ENCODE measurements at places on chromosomes 3 and 15.
A peak's percentile ranks its signal among the peaks of the same experiment; 100 is the strongest.

- DNase-seq = no peak
Observed at GRCh38 chr3:36862076-36862755, 82.6 kb downstream of the TRANK1 start.

DNA sequence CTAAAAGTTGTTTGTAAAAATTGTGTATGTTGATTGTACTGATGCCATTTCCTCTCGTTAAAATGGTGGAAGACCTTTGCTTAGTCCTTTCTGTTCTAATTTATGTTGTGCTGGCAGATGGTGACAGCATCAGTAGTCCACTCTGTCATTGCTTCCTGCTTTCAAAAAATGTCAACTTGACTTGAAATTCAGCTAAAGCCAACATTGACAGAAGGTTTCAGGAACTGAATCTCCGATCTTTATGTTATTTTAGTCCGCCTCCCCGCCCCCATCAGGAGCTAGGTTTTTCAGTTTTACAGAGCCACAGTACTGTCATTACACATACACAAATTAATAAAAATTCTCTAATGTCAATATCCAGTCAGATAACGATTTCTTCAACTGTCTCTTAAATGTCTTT is 1.5 kb downstream of the CEP63 start:
- no peak for DNase-seq

DNA sequence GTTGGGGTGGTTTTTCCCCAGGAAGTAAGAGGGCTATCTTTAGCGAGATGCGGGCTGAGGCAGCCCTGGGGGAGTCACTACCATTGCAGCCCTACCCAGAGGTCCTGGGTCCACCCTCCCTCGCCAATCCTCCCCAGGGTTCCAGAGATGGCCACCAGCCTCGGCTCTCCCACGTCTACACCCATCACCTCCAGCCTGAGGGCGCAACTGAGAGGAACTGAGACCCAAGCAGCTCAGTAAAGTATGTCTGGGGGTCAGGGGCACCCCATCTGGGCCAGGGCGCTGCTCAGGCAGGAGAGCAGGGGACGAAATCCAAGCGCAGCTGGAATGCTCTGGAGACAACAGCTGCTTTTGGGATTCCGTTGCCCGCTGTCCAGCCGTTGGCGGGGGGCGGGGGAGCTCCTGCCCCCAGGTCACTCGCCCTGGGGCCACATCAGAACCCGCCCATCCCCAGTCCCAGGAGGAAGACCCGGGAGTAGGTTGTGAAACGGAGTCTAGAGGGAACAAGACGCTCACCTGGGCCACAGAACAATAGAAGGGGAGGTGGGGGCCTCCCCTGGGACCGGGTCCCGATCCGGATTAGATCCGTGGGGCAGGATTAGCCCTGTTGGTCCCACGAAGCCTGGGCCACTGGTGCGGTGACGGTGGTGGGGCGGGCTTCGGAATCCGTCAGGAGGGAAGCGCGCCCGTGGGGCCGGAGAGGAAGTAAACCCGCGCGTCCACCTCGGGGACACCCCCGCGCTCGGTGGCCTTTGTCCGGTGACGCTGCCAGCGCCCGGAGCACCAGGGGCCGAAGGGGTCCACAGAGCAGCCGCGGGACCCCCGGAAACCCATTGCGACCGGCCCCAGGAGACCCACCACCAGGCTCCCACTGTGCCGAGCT is 1.4 kb upstream of the NDUFAF3 start:
- DNase-seq = no peak

DNA sequence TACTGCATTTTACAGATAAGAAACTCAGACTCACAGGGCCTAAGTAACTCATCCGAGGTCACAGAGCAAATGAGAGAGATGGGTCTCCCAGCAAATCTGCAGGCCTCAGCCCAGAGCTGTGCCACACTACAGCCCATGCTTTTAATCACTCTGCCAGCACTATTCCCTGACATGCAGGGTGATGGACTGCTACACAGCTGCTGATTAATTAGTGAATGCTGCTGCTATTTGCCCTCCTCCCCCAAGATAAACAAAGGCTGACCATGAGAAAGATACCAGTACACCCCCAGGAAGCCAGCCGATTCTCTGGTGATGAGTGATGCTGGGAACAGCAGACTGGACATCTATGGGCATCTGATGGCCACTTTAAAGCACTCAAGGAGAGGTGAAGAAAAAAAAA is 39.3 kb downstream of the RFTN1 start:
- DNase-seq = peak; percentile 94

DNA sequence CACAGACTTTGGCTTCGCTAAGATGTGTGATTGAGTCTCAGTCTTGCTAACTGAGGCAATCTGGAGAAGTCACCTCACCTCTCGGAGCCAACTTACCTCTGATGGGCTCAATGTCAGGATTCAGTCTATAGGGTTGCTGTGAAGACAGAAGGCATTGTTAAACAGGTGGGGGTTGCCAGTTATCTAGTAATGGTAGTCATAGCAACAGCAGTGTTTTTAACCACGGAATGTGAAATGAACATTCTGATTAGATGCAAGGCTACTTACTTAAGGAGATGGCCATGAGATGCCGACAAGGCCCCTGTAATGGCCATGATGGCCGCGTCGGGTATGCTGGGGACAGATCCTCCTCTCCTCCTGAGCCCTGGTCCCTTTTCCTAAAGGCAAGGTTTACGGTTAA is 243.1 kb downstream of the GABRG3 start:
- DNase-seq = no peak

- DNase-seq = no peak
Observed at GRCh38 chr3:22045882-22046281, 294.9 kb upstream of the ZNF385D start.

GRCh38 chr3:192927016-192927415 is 9.4 kb upstream of the MB21D2 start:
- DNase-seq = no peak

Data from kidney glomerular epithelial cell (primary cell).